ENCODE measurements at places on chromosomes 2 and 18.
A peak's percentile ranks its signal among the peaks of the same experiment; 100 is the strongest.

DNA sequence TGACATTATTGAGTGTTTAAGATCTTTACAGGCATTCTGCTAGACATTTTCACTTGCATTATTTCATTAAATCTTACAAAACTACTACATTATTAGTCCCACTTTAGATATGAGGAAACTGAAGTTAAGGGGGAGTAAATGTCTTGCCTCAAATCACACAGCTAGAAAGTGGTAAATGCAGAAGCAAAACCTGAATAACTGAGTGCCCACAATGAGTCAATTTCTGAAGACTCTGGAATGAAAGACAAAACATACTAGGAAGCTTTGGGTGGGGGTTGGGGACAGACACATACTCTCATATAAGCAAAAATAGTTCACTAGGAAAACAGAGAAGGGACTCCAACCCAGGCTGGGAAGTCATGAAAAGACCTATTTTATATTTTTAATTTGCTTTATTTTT, 214.4 kb upstream of the LRATD1 start:
- DNase-seq = no peak

DNA sequence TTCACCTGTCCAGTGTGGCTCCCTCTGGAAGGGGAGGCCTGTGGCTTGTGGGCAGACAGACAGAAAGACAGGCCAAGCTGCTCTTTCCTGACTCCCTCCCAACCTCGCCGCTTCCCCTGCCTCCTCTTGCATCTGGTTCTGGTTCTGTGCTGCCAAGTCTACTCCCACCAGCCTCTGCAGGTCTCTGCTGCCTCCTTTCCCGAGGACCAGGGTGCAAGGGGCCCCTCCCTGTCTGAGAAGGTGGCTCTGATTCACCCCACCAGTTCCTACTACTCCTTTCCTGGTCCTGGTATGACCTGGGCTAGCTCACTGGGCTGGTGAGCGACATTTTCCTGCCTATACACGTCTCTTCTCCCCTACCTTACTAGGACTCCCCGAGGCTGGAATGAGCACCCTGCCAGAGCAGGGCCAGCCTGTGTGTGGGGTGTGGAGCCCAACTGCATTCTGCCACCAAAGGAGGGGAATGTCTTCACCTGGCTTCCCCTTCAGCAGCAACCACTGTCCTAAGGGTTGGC, 238.5 kb downstream of the CELF4 start:
- DNase-seq = no peak

GRCh38 chr18:22098563-22098989, 70.8 kb upstream of the GATA6 start:
- DNase-seq = no peak

DNA sequence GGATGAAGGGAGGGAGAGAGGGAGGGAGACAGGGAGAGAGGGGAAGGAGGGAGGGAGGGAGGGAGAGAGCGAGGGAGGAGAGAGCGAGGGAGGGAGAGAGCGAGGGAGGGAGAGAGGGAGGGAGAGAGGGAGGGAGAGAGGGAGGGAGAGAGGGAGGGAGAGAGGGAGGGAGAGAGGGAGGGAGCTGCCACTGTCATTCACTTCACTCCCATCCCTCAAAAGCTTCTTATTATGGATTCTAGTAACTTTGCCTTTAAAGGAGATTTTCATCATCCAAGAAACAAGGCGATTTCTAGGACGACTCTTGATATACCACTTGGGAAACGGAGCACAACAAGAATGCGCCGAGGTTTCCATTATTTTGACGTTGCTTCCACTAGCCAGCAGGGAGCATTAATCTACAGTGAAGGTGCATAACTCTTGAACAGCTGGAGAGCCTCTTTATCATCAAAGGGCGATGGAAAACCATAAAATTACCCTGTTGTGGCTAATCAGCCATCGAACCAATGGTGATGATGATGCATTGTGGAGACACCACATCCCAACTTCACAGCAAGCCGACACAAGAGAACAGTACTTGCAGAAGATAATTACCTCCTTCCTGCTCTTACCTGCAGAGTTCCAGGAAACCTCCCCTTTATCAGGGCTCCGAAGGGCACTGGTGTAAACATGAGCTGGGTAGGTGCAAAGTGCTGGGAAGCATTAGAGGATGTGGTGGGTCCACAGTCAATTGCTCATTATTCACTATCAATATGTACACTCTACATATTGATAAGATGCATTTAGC, 130.5 kb downstream of the EIPR1 start:
- DNase-seq = no peak

DNA sequence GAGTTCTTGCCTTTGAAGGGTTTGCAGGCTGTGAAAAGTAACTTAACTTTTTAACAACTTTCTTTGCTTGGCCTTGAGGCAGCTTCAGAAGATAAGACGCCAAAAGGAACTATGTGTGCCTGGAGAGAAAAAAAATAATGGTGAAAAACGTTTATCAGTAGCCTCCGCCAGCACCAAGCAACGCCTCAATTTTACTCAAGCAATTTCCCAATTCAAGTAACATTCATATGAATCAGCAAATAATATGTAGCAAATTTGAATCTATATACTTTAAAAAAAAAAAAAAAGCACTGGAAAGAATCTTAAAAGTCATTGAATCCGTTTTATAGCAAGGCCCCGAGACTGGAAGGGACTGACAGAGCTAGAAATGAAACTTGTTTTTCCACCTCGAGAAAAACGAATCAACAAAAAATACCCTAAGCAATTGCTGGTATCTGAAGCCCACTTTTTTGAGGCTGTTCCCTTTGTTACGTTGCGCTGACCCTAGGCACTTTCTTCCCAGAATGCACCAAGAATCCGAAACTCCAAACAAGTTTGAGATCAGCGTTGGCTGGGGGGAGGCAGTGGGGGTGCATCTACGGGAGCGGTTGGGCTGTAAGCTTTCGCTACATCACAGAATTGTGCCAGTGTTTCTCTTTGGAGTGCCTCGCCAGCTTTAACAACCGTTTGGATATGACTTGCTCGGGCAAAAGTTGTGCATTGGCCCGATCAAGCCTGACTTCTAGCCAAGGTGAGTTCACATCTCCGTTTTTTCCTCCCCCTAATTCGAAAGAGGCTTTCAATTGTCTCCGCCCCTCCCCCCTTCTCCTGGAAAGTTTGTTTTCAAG, 2.7 kb upstream of the TGIF1 start:
- DNase-seq = peak; percentile 22

All from GM04504 (cell line).